ENCODE measurements at places on chromosomes 3 and 15. TPM values are rescaled to one million over a fixed set of nuclear protein-coding genes. Genes with fewer than 3 reads are reported as not detected.

DHX30 gene
- 99.2 TPM for total RNA-seq

IL1RAP gene
- 20.2 TPM for total RNA-seq

CD200 gene
- total RNA-seq = 14.0 TPM

ITGB5 gene
- total RNA-seq = 0.73 TPM

OR5K3 gene
- not detected for total RNA-seq

TF gene
- 0.22 TPM for total RNA-seq

DAPK2 gene
- 21.5 TPM for total RNA-seq

PBRM1 gene
- total RNA-seq = 88.6 TPM

PLSCR4 gene
- total RNA-seq = not detected

MESP2 gene
- total RNA-seq = not detected

SLC12A1 gene
- total RNA-seq = not detected

SLC28A1 gene
- not detected for total RNA-seq

SPINK8 gene
- not detected for total RNA-seq

TMEM266 gene
- not detected for total RNA-seq

IFRD2 gene
- 84.6 TPM for total RNA-seq

TTLL13 gene
- total RNA-seq = 1.4 TPM

CCDC191 gene
- 2.6 TPM for total RNA-seq

DUOXA1 gene
- not detected for total RNA-seq

C3orf49 gene
- not detected for total RNA-seq

FGF12 gene
- not detected for total RNA-seq

IL17RE gene
- total RNA-seq = 2.4 TPM

ANKUB1 gene
- total RNA-seq = not detected

PRICKLE2 gene
- not detected for total RNA-seq

MAGEF1 gene
- 8.6 TPM for total RNA-seq

SMAD6 gene
- total RNA-seq = 0.37 TPM

SLC12A8 gene
- 0.15 TPM for total RNA-seq

C3orf70 gene
- 0.05 TPM for total RNA-seq

UTS2B gene
- not detected for total RNA-seq

All from T-helper 1 cell treated with Interleukin-12 subunit alpha and Interleukin-12 subunit beta and Interleukin-4 antibody, amounts not matched to agents 30 ng/mL and 1 ng/mL, for 36 hours (primary cell).